ENCODE measurements at places on chromosomes 5 and 9. TPM values are rescaled to one million over a fixed set of nuclear protein-coding genes. Genes with fewer than 3 reads are reported as not detected.

NOL6 gene
- polyA plus RNA-seq, result 5.9 TPM

HRH2 gene
- 2.3 TPM for polyA plus RNA-seq

GARIN3 gene
- polyA plus RNA-seq, result not detected

HSPB3 gene
- 1.1 TPM for polyA plus RNA-seq

DNA sequence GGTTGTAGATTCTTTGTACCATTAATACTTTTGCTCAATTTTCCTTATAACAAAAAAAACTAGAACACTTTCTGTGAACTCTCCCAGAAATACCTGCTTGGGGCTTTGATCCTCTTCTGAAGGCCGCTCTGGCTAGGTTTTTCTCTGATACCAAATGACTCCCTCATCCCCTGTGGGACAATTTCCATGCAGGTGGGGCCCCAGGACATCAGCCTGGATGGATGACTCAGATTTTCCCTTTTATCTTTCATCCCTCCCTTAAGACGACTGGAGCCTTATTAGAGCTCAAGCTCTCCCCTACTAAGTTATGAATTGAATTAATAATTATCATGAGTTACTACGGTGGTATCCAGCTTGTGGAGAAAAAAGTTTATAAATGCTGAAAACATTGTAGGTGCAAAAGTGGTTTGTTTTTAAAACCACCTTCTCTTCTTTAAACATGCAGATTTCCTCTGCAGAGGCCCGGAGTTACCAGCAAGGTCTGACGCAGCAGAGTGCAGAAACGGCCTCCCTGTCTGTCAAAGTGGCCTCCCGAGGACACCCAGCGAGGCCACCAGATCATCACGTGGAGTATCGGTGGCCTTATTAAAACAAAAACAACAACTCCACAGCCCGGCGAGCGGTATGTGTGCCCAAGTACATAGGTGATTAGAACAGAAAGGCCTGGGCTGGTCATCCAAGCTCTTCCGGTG is 50.8 kb upstream of the IRX4 start:
- DNase-seq, result no peak

GRCh38 chr5:159975462-159976019 is 33.4 kb upstream of the TTC1 start:
- no peak for DNase-seq

GRCh38 chr5:135345956-135346731 is 52.9 kb downstream of the MACROH2A1 start:
- DNase-seq, result peak; percentile 32

- DNase-seq, result no peak
Observed at GRCh38 chr5:6274846-6275543, 103.4 kb downstream of the MED10 start.

DNA sequence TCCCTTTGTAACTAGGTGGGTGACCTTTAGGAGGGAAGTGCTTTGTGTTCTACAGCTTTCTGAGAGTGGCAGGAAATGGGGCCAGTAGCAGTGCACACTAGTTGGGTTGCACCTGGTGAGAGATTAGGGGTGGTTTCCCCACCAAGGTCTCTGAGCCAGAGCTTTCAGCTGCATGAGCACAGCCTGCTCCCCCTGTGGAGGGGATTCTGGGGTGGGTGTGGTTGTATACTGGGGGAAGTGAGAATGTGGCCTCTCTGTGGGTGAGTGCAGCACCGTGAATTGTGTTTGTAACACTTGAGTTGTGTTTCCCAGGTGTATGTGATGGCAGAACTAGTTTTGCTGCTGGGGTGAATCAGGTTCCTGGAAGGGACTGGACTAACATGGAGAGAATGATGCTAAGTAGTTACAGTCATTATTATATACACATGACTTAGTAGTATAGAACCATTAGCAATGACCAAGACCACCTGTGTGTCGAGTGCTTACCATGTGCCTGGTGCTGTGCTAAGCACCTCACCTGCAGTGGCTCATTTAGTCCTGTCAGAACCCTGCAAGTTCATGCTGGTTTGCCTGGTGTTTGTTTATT is 11.8 kb upstream of the CXXC5 start:
- DNase-seq, result no peak

- peak; percentile 75 for DNase-seq
Observed at GRCh38 chr5:32522429-32523143, 62.8 kb upstream of the SUB1 start.

DNA sequence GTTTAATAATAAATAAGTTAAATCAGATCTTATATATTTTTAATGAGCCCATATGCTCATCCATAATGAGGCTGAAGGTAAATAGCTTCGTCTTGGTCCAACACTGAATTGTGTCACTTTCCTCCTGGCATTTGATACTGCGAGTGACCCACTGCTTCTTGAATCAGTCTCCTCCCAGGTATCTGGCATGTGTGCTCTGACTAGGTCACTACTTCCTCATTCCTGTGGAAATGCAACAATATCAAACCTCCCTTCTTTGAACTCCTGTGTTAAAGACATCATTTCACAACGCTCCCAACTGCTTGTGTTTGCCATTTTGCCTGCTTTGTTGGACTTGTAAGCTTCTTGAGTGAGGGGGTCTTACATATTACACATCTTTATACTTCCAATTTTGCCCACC is 157.7 kb downstream of the SLC24A2 start:
- no peak for DNase-seq

- DNase-seq, result no peak
Observed at GRCh38 chr9:24820196-24820595, 274.5 kb upstream of the IZUMO3 start.

GRCh38 chr5:108093186-108093585 is 288.7 kb downstream of the FBXL17 start:
- no peak for DNase-seq

Measured in aorta (tissue), 5 donors.